ENCODE measurements at places on chromosomes 1 and 21.

DNA sequence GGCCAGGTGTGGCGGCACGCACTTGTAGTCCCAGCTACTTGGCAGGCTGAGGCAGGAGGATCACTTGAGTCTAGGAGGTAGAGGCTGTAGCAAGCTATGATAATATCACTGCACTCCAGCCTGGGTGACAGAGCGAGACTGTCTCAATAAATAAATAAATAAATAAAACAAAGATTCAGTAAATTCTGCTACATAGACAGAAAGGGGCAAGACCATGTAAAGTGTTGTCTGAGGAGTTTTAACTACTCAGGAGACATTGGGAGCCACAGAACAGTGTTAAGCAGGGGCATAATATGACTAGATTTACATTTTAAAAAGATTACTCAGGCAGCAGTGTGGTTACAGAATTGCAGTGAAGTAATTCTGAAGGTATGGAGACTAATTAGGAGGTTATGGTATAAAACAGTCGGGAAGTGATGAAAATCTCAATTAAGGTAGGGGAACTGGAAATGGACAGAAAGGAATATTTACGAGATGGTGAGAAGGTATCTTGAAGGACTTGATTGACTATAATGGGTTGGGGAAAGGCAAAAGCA lies 94.7 kb downstream of the ATP1B1 start:
- DNase-seq = no peak

GRCh38 chr1:78586572-78586971 lies 33.7 kb upstream of the IFI44L start:
- no peak for DNase-seq

DNA sequence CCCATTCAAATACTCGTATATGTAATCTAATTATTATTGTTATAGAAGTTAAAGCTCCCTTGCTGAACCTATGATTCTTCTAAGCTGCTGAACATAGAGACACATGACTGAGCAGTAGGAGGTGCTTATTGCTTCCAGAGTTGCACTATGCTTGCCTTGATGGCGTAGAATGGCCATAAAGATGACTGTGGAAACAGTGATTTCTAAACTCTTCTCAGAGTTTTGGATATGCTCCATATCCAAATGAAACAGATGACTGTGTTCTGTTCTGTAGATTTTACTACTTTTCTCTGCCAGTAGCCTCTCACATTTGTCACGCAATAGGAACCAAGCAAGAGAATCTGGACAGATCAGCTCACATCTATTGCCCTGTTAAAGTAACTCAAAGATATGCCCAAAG lies 88.1 kb upstream of the CACYBP start:
- no peak for DNase-seq

GRCh38 chr1:7630378-7630777 lies 140.7 kb upstream of the VAMP3 start:
- DNase-seq = no peak

DNA sequence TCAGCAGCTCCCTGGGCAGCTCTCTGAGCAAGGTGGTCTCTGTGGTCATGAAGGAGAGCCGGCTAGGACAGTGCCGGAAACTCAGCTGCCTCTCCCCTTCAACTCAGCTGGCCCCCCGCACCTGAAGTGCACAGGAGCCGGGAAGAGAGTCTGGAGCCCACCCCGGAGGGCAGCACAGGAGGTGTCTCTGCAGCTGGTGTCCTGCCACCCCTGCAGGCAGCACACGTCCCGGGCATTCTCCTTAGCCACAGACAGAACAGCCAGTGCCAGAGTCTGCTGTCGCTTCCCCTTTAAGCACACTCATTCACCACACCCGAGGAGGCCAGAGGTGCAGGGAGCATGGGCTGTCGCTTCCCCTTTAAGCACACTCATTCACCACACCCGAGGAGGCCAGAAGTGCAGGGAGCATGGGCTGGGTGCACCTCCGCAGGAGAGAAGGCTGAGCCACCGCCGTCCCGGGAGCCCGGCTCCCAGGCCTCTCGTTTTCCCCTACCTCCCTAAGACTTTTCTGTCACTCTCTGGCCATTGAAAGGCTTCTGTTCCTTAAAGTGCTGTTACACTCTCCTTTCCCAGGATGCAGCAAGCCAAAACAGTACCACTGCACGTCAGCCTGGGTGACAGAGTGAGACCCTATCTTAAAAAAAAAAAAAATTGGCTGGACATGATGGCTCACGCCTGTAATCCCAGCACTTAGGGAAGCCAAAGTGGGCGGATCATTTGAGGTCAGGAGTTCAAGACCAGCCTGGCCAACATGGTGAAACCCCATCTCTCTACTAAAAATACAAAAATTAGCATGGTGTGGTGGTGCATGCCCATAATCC lies 16.9 kb upstream of the SAMD11 start:
- peak; percentile 30 for DNase-seq

DNA sequence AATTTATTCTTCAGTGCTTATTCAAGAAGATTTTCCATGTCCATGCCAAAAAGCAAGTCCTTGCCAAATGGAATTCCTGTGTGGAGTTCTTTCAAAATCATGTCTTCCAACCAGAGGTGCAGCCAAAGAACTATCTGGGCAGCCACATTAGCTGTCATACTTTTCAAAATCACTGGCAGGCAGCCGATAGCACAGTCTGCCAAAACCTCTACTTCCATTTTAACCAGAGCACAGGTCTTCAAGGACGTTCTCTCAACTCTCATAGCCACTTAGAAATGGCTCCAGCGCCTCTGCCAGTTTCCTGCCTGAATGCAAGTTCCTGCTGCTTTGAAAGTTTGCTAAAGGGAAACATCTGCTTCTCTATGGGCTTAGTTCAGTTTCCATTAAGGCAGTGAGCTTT lies 975.7 kb upstream of the ADGRL4 start:
- no peak for DNase-seq

DNA sequence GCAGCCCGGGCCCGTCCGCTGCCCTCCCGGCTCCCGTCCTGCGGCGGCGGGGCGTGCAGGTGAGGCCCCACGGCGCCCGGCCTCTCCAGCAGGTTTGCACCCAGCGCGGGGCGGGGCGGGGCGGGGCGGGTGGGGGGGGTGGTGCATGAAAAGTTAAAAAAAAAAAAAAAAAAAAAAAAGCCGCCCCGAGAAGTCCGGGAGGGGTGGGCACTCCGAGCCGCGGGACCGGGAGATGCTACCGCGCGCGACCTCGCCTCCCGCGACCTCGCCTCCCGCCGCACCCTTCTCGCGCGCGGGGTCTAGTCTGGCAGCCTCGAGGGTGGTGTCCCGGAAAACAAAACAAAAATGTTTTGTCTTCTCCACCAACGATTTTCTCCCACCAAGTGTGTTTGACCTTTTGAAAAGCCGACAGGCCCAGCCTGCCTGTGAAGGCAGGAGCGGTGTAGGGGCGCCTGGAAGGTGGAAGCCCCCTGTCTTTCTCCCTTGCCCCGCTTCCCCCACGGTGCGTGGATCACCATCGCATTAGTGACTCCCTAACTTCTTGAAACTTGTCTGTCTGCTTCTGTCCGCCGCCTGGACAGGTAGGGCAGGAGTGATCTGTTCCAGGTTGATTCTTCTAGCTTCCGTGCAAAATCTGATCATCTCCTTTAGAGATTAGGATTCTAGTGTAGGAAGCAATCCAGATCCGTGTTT lies 569 bp downstream of the RCAN3 start:
- no peak for DNase-seq

DNA sequence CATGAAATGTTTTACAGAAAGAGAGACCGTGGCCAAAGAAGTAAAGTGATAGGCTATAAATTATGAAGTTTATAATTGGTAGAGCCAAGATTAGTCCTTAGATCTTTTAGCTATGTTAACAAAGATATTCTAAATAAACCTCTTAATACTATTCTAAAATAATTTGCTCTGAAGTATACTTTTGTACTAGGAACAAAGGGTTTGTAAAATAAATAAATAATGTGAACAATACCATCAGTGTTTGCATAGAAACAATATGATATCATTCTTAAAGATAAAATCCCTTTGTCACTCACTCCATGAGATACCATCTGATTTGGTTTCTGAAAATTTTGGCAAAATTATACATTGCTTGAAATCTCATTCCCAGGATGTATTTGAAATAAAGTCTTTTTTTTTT lies 107.6 kb upstream of the UBE2U start:
- DNase-seq = no peak

DNA sequence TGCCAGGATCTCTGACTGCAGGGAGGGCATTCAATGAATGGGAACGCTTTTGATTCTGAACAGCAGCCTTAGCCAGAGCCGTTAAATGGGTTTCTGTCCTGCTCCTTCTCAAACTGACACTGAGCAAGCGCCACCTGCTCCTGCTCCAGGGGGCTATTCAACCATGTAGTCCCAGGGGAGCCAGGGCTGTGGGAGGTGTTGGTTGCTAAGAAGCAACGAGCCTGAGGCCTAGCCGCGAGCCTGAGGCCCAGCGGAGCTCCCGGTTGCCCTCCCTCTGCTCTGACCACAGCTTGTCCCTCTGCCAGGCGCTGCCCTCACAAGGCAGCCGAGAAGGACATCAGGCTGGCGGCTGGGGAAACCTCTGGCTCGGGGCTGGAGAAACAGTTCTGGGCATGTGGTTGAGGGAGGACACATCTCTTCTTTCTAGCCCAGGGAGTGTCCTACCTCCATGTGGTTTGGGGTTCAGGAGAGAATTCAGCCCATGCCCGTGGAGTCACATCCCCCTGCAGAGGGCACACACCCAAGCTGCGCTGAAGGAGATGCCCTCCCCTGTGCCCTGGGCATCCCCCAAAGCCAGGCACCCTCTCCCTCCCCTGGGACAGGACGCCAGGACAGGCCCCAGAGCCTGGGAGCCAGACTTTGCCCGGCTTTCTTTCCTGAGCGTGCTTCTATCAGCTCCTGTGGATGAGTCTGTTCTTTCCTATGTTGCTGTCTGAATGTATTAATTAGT lies 18.0 kb downstream of the PCP4 start:
- DNase-seq = no peak

DNA sequence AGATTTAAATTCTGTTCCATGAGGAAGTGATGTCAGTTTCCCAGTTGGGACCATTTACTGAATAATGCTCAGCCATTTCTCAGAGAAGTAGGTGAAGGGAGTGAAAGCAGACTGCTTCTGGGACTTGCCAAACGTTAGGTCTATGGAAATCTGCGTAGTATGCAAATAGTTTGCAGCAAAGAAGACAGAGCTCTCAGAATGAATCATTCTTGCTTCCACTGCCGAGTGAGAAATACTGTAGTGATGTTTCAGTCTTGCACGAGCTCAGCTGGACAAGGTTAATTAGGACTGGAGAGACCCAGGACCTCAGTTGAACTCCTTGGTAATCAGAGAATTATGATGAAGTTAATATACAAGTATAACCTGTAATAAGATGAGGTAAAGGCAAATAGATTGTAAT lies 317.7 kb upstream of the DAB1 start:
- DNase-seq = no peak

DNA sequence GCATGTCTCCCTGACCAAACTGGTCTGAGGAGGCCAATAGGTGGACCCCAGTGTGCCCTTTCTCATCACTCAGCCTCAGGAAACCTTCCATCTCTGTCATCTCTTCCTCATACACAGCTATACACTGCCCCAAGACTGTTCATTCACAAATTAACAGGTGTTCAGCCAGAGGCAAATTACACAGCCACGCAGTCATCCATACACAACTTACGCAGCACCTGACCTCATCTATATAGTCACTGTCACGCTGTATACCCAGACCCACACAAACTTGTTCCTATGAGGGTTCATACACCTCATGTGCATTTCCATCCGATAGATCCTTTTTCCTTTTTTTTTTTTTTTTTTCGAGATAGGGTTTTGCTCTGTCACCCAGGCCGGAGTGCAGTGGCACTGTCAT lies 12.4 kb downstream of the DLGAP3 start:
- no peak for DNase-seq

GRCh38 chr1:184929711-184930202 lies 44.6 kb downstream of the NIBAN1 start:
- DNase-seq = no peak

GRCh38 chr1:1781526-1781903 lies 3.2 kb upstream of the NADK start:
- no peak for DNase-seq

GRCh38 chr21:45937721-45938452 lies 43.7 kb upstream of the COL6A1 start:
- DNase-seq = no peak

DNA sequence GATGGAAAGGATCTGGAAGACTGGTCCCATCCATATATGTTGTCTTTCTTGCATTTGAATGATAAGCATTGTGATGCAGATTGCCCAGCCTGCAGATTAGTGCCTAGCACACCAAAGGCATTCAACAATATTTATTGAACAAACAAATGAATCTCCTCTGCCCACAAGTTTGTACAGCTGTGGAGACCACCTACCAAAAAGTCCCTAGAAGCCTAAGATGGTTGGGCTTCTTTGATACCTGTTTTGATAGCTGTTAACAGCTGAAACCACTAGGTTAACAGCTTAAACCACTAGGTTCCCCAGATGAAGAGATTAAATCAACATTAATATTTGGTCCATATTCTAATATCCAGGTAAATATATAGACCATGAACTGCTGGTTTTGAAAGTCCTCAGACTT lies 9.8 kb downstream of the DUSP10 start:
- no peak for DNase-seq

DNA sequence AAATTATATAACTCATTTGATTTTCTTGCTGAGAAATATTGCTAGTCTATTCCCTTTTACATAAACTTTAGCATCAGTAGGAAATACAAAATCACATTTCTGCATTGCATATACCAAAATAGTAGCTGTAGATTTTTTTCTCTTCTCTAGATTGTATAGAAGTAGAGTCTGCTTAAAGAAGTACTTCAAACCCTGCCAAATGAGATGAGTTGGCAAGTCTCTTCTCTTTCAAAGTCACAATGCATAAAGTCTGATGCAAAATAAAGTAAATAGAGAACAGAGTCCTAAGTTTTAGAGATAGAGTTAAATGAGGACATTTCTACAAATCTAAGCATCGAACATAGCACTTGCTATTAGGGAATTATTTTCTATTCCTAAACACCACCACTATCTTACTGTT lies 6.4 kb downstream of the PLPPR4 start:
- no peak for DNase-seq

DNA sequence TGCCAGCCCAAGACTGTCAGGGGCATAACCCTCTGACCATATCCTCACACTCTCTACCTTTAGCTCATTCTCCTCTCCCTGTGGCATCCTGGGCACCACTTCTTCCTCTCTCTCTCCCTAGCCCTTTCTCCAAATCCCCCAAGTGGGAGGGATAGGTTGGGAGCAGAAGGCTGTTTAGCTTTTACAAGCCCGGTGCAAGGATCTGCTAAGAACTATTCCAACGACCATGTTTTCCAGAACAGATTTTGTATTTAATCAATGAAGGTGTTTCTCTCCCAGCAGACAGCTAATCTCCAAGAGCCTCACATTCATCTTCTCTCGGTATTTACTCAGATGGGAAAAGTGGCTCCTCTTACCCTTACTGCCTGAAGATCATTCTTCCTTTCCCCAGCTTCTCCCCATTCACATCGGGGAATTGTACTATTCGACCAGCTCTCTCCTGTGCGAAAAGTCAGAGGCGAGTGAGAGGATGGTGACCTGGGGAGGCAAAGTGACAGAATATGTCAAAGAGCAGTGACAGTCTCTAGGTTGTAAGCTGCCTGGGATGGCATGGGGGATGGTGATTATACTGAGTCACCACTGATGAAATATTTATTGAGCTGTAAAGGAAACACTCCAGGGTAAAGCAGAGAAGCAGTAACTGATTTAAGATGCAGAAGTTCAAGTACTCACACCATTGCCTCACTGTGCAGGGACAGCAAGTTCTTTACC lies 47.0 kb upstream of the RBM15 start:
- no peak for DNase-seq
